ENCODE measurements at places on chromosomes 12 and 14.

GRCh38 chr12:106774808-106775524, 484 bp downstream of the RIC8B start:
- no peak for DNase-seq

DNA sequence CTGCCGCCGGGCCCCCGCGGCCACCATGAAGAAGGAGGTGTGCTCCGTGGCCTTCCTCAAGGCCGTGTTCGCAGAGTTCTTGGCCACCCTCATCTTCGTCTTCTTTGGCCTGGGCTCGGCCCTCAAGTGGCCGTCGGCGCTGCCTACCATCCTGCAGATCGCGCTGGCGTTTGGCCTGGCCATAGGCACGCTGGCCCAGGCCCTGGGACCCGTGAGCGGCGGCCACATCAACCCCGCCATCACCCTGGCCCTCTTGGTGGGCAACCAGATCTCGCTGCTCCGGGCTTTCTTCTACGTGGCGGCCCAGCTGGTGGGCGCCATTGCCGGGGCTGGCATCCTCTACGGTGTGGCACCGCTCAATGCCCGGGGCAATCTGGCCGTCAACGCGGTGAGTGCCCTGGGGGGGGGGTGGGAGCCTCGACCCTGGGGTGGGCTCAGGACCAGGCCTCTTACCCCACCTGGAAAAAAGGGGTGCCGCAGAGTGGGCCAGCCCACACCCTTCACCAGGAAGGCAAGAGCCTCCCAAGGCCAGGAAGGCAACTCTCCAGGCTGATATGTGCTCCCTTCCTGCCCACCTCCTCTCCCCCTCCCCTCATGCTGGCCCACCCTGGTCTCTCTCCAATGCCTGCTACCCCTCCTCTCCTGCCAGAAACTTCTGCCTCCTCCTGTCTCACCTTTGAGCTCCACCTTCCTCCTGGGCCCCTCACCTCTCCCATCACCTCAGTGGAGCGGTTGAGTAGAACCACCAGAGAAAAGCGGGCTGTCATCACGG, 507 bp downstream of the AQP5 start:
- DNase-seq, result no peak

GRCh38 chr14:70714055-70714550, 72.4 kb downstream of the TTC9 start:
- peak; percentile 55 for DNase-seq

GRCh38 chr12:110301065-110301806, 20.2 kb downstream of the ATP2A2 start:
- DNase-seq, result no peak

GRCh38 chr14:61406675-61407074, 85.3 kb downstream of the PRKCH start:
- DNase-seq, result no peak

GRCh38 chr14:74924061-74924460, 1.0 kb upstream of the RPS6KL1 start:
- DNase-seq, result no peak

GRCh38 chr14:36657399-36658122, 4.1 kb upstream of the PAX9 start:
- DNase-seq, result no peak

GRCh38 chr12:49959685-49960473, 1.8 kb upstream of the AQP5 start:
- peak; percentile 16 for DNase-seq

DNA sequence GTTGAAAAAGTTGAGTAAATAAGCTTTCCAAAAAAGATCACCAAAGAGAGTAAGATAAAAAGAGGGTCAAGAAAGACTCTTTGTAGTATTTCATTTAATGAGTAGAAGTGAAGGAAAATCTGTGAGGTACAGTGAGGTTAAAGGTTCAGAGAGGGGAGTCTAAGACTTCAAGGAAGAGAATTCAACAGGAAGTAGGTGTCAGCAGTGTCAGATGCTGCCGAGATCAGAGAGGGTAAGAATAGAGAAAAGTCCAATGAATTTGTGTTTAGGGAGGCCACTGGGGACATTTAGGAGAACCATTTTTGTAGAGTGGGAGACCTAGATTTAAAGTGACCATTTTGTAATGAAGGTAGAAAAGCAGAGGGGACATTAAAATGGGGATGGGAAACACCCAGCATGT, 71.6 kb upstream of the KRAS start:
- DNase-seq, result no peak
